ENCODE measurements at places on chromosomes 12 and 14.

DNA sequence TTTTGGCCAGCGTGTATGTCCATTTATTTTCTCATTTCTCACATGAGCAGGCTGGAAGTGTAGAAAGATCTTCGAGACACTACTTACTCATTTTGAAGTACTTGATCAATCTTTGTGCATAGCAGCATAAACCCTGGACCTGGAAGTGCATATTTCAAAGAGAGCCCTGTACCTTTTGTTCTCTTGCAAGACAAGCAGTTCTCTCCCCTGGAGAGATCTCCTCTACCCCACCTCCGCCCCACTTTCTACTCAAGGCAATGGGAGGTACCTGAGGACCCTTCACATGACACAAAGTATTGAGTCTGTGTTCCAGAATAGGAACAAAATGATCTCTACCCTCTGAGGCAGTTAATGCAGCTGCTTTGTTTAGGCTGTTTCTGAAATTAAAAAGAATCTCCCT is 27.4 kb upstream of the RASSF3 start:
- DNase-seq, result no peak

GRCh38 chr12:48957141-48958048 is at the start of gene ARF3:
Gene ARF3, minus strand, starts transcription at chr12:48957487. Its CDS starts 16,392 bp downstream, at chr12:48941095.
- DNase-seq, result peak; percentile 83

DNA sequence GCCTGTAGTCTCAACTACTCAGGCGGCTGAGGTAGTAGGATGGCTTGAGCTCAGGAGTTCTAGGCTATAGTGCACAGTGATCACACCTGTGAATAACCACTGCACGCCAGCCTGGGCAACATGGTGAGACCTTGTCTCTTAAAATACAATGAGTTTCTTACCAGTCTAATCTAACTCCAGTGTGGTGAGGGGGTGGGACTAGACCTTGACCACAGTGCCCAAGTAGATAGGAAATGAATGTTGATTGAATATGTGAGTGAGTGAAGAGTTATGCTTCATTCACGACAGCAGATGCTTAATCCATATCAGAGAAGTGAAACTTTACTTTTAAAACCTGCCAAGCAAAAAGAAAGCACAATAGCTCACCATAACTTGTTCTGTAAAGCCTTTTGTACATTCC is 11.2 kb upstream of the AK7 start:
- no peak for DNase-seq

DNA sequence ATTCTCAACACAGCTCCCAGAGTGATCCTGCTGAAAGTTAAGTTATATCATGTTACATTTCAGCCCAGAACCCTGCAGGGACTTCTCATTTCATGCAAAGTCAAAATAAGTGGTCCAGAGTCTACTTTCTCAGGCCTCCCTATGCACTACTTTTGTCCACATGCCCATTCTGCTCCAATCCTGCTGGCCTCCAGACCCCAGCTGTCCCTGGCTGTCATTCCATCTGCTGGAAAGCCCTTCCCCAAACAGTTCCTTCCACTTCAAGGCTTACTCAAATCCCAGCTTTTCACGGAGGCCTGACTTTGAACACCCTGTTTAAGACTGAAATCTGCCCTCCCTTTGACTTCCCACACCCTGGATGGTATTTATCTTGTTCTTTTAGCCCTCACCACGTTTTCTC is 109.8 kb upstream of the DNM1L start:
- no peak for DNase-seq

GRCh38 chr12:57738661-57739237 is at the start of gene AGAP2:
Gene AGAP2, minus strand, starts transcription at chr12:57738742. Its CDS starts 496 bp downstream, at chr12:57738246.
- no peak for DNase-seq
